CD8-positive, alpha-beta memory T cell (primary cell): ENCODE measurements at places on chromosomes 12 and 14. TPM values are rescaled to one million over a fixed set of nuclear protein-coding genes. Genes with fewer than 3 reads are reported as not detected.
A peak's percentile ranks its signal among the peaks of the same experiment; 100 is the strongest.

Gene TAS2R42
- not detected for total RNA-seq

Gene KERA
- not detected for total RNA-seq

Gene FZD10
- total RNA-seq, result not detected

Gene AICDA
- 0.71 TPM for total RNA-seq

Gene WIF1
- not detected for total RNA-seq

Gene BCL2L14
- total RNA-seq, result 0.20 TPM

DNA sequence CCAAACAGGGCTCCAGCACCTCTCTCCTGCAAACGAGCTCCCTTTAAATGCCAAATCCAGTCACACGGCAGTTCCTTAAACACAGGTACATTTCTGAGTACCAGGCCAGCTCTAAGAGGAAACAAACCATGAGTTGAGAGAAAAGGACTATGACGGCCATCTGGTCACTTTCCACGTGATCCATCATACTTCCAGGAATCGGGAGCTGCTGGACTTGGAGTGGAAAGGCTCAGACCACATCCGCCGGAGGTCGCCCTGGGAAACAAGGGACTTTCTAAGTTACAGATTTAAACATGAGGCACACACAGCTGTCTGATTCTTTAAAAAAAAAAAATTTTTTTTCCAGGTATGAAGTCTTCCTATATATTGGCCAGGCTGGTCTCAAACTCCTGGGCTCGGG, 39.2 kb downstream of the ACADS start:
- H3K27me3 ChIP-seq, result no peaks in the 10 kb centered on the region
- peaks cover 48% of the 10 kb centered on the region for H3K36me3 ChIP-seq
- no peak for DNase-seq

DNA sequence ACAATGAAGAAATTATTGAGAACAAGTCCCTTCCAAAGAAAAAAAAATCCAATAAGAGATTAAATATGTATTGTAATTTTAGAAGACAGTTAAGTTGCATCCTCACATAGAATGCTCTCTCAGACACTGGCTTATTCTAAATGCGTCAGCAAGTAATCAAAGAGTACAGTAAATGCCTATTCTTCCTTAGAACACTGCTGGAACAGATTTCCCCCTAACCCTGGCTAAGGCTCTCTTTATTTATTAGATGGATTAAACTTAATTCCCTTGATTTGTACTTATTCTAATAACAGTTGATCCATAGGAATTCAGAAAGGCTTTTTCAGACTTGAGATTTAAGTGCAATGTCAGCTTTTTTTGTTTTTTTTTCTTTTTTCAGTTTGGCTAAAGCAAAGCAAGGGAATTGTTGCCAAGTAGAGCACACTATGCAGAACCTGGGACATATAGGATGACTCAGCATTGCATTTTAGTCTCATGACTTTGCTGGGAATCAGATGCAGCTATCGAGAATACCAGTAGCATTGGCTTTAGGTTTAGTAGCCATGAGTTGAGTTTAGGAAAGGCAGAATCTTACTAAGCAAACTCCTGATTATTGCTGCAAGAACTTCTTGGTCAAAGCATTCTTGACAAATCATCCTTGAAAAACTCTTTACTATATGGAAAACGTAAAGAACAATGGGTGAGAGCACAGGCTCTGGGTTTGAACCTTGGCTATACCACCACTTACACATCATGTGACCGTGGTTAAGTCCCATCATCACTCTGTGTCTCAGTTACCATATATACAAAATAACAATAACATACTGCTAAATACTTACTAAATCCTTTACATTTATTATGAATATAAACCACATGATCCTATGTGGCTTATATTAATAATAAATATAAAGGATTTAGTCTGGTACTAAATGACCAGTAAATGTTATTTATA, 26.7 kb downstream of the MED21 start:
- no peaks in the 10 kb centered on the region for H3K27me3 ChIP-seq
- no peaks in the 10 kb centered on the region for H3K4me1 ChIP-seq
- H3K27ac ChIP-seq, result no peak overlapping the region
- H3K36me3 ChIP-seq, result no peaks in the 10 kb centered on the region

- DNase-seq, result no peak
- no peak overlapping the region for H3K4me3 ChIP-seq
- no peaks in the 10 kb centered on the region for H3K27me3 ChIP-seq
- no peak overlapping the region for H3K27ac ChIP-seq
- H3K4me1 ChIP-seq, result no peaks in the 10 kb centered on the region
- H3K36me3 ChIP-seq, result no peaks in the 10 kb centered on the region
Measured at GRCh38 chr14:66650491-66650911, 142.6 kb downstream of the GPHN start.

- DNase-seq, result no peak
- H3K27ac ChIP-seq, result no peak overlapping the region
- H3K4me3 ChIP-seq, result peak overlapping the region; percentile 33
- no peaks in the 10 kb centered on the region for H3K27me3 ChIP-seq
- H3K36me3 ChIP-seq, result no peaks in the 10 kb centered on the region
Measured at GRCh38 chr12:74999474-74999873, 210.2 kb downstream of the KCNC2 start.

- peaks cover 9% of the 10 kb centered on the region for H3K36me3 ChIP-seq
- H3K4me3 ChIP-seq, result no peak overlapping the region
- no peak for DNase-seq
- H3K4me1 ChIP-seq, result peaks cover 21% of the 10 kb centered on the region
- H3K27me3 ChIP-seq, result no peaks in the 10 kb centered on the region
- H3K27ac ChIP-seq, result no peak overlapping the region
Measured at GRCh38 chr12:132161036-132161781, 17.0 kb downstream of the NOC4L start.
